ENCODE measurements at places on chromosomes 7 and 10.

DNA sequence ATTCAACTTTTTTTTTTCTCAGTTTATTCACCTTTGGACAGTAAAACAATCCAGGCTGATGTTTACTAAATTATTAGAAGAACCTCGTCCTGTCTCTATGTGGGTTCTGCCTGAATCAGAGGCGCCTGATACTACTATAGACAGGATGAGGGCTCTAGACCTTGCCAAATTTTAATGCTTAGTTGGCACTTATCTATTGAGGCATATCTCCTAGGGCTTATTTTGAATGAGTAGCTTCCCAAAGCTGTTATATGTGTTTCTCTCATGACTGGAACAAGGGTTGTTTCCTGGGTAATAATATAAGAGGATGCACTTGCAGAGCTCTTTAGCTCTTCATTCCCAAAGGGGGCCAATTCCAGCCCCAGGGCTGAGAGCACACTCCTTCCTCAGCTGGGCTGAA is 23.6 kb downstream of the HECW1 start:
- DNase-seq: no peak

GRCh38 chr7:21749378-21749777 is 196.3 kb downstream of the CDCA7L start:
- no peak for DNase-seq

GRCh38 chr7:43211693-43212092 is 99.2 kb downstream of the HECW1 start:
- no peak for DNase-seq

DNA sequence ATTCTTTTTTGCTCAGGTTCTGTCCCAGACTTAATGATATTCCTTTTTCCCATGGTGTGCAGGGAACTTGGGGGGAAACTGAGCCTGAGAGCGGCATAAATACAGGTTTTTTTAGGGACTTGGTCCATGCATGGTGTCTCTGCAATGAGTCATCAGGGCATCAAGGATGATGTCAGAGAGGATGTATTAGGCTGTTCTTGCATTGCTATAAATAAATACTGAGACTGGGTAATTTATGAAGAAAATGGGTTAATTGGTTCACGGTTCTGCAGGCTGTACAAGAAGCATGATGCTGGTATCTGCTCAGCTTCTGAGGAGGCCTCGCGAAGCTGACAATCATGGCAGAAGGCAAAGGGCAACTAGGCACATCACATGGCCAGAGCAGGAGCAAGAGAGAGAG is 185.4 kb downstream of the RAB11FIP2 start:
- no peak for DNase-seq

GRCh38 chr7:43590862-43591557 is 8.1 kb downstream of the STK17A start:
- no peak for DNase-seq

- no peak for DNase-seq
Measured at GRCh38 chr7:123662293-123662692, 6.6 kb downstream of the LMOD2 start.

DNA sequence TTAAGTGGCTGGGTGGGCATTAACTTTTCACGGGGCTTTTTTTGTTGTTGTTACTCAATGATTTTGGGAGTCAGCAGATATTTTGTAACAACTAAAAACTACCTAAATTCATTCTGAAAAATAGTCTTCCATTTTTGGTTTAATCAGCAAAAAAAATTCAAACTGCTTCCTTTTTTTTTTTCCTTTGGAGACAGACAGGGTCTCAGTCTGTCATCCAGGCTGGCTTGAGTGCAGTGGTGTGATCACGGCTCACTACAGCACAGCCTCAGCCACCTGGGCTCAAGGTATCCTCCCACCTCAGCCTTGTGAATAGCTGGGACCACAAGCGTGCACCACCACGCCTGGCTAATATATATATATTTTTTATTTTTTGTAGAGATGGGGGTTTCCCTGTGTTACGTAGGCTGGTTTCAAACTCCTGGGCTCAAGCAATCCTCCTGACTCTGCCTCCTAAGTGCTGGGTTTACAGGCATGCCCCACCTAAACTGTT is 36.5 kb downstream of the SKIDA1 start:
- no peak for DNase-seq
